ENCODE measurements at places on chromosomes 2 and 18. TPM values are rescaled to one million over a fixed set of nuclear protein-coding genes. Genes with fewer than 3 reads are reported as not detected.

GRCh38 chr2:20434588-20435294 lies 12.1 kb upstream of the RHOB start:
- no peak for DNase-seq
- no peaks in the 10 kb centered on the region for H3K36me3 ChIP-seq
- H3K4me3 ChIP-seq = no peak overlapping the region

DNA sequence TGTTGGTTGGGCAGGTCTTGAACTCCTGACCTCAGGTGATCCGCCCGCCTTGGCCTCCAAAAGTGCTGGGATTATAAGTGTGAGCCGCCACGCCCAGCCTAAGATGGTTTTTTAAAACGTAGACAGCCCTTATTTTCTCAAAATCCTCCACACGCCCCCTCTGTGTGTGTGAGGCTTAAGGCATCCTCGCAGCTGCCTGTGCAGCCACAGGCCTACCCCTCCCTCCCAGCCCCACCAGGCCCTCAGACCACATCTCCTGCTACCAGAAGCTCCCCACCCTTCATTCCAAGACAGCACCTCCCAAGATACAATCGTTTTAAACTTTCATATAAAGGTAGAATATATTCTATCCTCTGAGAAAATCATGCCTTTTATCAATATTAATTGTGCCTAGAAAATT lies 4.8 kb downstream of the ANO7 start:
- H3K27me3 ChIP-seq = no peaks in the 10 kb centered on the region
- no peaks in the 10 kb centered on the region for H3K4me1 ChIP-seq
- DNase-seq = no peak
- no peak overlapping the region for H3K27ac ChIP-seq

GRCh38 chr18:9655232-9655767 lies 40.9 kb upstream of the PPP4R1 start:
- no peak overlapping the region for H3K4me3 ChIP-seq
- DNase-seq = no peak
- H3K36me3 ChIP-seq = no peaks in the 10 kb centered on the region
- H3K4me1 ChIP-seq = peaks cover 18% of the 10 kb centered on the region
- H3K27ac ChIP-seq = no peak overlapping the region

- peaks cover 19% of the 10 kb centered on the region for H3K4me1 ChIP-seq
- peak overlapping the region; percentile 96 for H3K27ac ChIP-seq
- H3K36me3 ChIP-seq = peaks cover 1% of the 10 kb centered on the region
- no peak overlapping the region for H3K4me3 ChIP-seq
- DNase-seq = peak; percentile 34
Measured at GRCh38 chr2:218807626-218808025, 24.0 kb downstream of the PRKAG3 start.

GRCh38 chr2:122873951-122874350 lies 1118.5 kb downstream of the TSN start:
- no peaks in the 10 kb centered on the region for H3K36me3 ChIP-seq
- H3K27me3 ChIP-seq = no peaks in the 10 kb centered on the region
- H3K4me1 ChIP-seq = no peaks in the 10 kb centered on the region

GRCh38 chr18:48997985-48998831 lies 47.4 kb upstream of the SMAD7 start:
- H3K4me3 ChIP-seq = peak overlapping the region; percentile 6
- peak; percentile 97 for DNase-seq
- no peaks in the 10 kb centered on the region for H3K27me3 ChIP-seq
- H3K36me3 ChIP-seq = no peaks in the 10 kb centered on the region
- peaks cover 69% of the 10 kb centered on the region for H3K4me1 ChIP-seq
- H3K27ac ChIP-seq = peak overlapping the region; percentile 100

DNA sequence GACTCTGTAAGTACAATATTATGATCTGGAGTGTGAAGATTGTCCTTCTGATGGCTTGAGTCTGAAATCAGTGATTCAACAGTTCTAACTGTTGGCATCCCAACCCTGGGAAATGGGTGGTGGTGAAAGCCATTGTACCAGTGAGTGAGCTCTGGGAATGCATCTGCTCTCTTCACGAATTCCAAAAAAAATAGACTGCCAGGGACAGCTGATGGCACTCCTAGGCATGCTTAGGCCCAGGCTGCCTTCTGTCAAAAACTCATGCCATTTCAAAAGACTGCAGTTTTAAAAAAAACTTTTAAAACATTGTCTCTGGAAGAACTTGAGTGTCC lies 20.3 kb downstream of the OXER1 start:
- H3K4me1 ChIP-seq = peaks cover 8% of the 10 kb centered on the region
- no peaks in the 10 kb centered on the region for H3K27me3 ChIP-seq
- no peak overlapping the region for H3K4me3 ChIP-seq
- DNase-seq = no peak
- no peak overlapping the region for H3K27ac ChIP-seq
- H3K36me3 ChIP-seq = peaks cover 28% of the 10 kb centered on the region

GRCh38 chr2:4522498-4523421 lies 819.4 kb downstream of the DCDC2C start:
- H3K4me3 ChIP-seq = no peak overlapping the region
- H3K36me3 ChIP-seq = no peaks in the 10 kb centered on the region
- no peak for DNase-seq
- peaks cover 52% of the 10 kb centered on the region for H3K4me1 ChIP-seq
- H3K27ac ChIP-seq = no peak overlapping the region

DNA sequence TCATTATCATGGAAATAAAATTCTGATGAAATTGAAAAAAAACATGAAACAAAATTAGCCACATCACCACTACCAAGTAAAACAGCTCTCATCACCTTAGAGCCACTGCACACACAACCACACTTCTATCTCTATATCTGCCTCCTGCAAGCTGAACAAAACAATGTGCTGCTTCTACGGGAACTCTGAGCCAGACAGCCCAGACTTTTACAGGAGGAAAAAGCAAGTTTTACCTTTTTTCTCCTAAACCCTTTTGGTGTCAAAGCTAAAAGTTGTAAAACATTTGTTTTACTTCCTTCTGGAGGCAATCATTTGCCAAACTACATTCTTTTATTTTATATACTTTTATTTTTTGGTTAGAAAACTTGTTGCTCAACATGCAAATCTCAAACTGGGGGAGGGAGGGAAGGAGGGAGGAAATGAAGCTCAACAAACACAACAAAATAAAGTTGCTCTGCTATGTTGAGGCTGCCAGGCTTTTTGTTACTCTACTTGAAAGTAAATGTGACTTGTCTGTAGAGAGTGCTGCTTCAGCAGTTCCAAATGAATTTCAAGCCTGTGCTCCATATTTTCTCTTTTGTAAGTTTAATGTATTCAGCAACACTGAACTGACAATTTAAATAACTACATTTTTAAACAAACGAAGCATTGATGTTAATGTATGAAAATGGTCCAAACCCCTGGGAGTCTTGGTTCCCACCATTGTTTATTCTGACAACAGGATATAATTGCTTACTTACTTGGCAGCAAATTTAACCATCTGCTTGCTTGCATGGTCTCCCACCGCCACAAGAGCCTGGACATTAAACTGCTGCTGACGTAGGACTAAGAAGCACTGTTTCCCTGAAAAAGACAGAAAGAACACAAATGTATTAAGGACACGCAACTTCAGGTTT lies 24.5 kb downstream of the DARS1 start:
- peaks cover 18% of the 10 kb centered on the region for H3K4me1 ChIP-seq
- DNase-seq = no peak
- peaks cover 27% of the 10 kb centered on the region for H3K36me3 ChIP-seq
- H3K27ac ChIP-seq = peak overlapping the region; percentile 43

DNA sequence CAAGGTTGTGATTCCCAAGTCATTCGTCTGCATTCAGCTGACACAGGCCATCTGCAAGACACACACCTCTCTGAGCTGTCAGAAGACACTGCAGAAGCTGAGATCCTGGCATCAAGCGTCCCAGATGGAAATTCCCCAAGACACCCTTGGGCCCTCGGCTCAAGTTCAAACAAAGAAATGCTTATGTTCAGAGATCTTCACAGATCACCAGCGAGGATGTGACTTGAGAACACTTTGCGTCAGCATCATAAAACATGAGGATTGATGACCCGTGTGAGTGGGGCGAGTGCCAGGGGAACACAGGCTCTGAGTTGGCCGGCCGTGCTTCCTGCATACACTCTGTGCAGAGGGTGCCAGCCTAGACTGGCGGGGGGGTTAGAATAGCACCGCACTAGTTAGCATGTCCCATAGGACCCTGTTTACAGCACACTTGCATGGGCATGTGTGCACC lies 36.8 kb downstream of the KCNIP3 start:
- DNase-seq = no peak
- no peaks in the 10 kb centered on the region for H3K36me3 ChIP-seq
- no peaks in the 10 kb centered on the region for H3K4me1 ChIP-seq
- no peak overlapping the region for H3K4me3 ChIP-seq
- H3K27ac ChIP-seq = no peak overlapping the region

GRCh38 chr2:218406209-218406948 lies 6.7 kb downstream of the CTDSP1 start:
- peak overlapping the region; percentile 87 for H3K27ac ChIP-seq
- H3K36me3 ChIP-seq = peaks cover 14% of the 10 kb centered on the region
- H3K27me3 ChIP-seq = no peaks in the 10 kb centered on the region
- peak overlapping the region; percentile 73 for H3K4me3 ChIP-seq

DNA sequence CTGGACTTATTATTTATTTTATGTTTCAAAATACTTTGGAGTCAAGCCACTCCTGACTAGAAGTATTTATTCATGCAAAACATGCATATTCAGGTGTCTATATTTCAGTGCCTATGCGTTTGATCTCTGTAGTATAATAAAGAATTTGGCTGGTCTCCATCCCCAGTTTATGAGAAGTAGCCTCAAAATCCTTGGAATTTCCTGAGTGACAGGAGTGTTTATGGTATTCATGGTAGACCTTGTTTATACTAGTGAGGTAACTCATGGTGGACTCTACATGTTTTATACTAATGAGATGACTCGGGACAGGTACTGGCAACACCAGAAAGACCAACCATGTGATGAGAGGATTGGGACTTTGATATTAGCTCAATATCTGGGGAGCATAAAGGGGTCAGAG lies 43.9 kb upstream of the CSRNP3 start:
- no peak overlapping the region for H3K27ac ChIP-seq
- no peaks in the 10 kb centered on the region for H3K27me3 ChIP-seq
- no peak for DNase-seq
- H3K4me3 ChIP-seq = no peak overlapping the region

GRCh38 chr18:63832470-63832869 lies 55.0 kb upstream of the SERPINB2 start:
- no peak overlapping the region for H3K4me3 ChIP-seq
- peaks cover 33% of the 10 kb centered on the region for H3K27me3 ChIP-seq
- no peak for DNase-seq
- no peaks in the 10 kb centered on the region for H3K36me3 ChIP-seq

DNA sequence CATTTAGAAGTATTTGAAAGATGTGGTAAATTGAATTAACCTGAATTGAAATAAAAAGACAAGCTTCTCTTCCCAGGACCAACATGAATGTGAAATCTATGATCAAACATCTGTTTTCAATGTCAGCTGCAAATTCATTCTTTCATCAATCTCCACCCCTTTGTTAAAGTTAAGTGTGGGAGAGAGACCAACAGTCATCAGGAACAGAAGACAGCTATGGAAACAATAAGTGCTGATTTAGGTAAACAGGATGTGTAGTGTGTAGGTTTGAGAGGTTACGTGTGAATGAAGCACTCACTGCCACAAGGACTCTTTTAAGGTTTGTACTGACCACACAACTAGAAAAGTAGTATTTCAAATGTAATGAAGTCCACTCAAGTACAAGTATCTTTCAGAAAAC lies 1659.8 kb upstream of the CELF4 start:
- no peaks in the 10 kb centered on the region for H3K36me3 ChIP-seq
- H3K27me3 ChIP-seq = no peaks in the 10 kb centered on the region

DNA sequence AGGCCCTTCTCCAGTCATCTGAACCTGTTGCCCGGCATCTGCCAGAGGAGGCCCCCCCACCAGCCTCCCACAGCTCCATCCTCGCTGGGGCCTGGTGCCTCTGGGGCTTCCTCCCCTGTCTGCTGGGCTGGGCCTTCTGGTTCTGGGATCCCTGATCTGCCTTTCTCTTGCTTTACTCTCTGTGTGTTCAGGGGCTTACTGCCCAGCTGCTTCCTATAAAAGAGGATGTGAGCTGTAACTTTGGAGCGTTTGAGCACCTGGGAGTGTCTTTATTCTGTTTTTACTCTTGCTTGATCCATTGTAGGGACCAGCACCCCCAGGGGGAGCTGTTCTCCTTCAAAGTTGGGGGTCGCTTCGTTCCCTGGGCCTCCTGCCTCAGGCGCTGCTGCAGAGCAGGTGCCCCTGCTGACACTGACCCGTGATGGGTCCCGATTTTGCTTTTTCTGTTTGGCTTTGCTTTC lies 23.1 kb upstream of the FAHD2A start:
- peaks cover 8% of the 10 kb centered on the region for H3K27me3 ChIP-seq
- peaks cover 1% of the 10 kb centered on the region for H3K4me1 ChIP-seq
- H3K4me3 ChIP-seq = no peak overlapping the region
- H3K36me3 ChIP-seq = no peaks in the 10 kb centered on the region

DNA sequence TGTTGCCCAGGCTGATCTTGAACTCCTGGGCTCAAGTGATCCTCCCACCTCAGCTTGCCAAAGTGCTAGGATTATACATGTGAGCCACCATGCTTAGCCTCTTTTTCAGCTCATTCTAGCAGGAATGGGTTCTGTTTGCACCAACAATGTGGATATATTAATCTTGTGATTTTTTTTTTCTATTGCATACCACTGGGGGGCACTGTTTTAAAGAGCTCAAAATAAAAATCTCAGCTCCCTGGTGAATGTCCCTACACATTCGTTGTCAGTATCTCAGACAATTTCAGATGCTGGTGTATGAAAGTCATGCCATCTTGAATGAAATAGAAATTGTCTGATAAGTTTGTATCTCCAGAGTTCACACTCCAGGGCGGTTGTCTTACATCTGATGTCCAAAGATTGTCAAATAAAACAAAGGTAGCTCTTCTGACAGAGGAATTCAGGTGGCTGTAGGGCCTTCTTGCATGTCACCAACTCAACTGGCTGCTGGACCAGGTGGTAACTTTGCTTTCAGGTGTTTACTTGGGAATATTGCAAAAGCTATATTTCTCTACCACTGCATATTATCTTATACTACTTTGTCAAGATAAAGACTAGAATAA lies 3.1 kb upstream of the MATN3 start:
- H3K4me3 ChIP-seq = no peak overlapping the region
- H3K27ac ChIP-seq = no peak overlapping the region
- peaks cover 17% of the 10 kb centered on the region for H3K4me1 ChIP-seq
- no peak for DNase-seq
- no peaks in the 10 kb centered on the region for H3K36me3 ChIP-seq
- H3K27me3 ChIP-seq = no peaks in the 10 kb centered on the region

BOK gene
- total RNA-seq = 47.5 TPM

ADAM23 gene
- total RNA-seq = 11.4 TPM

INHA gene
- total RNA-seq = 1.4 TPM

AQP12A gene
- total RNA-seq = not detected

SNED1 gene
- 17.6 TPM for total RNA-seq

TMEM169 gene
- total RNA-seq = 2.3 TPM

BABAM2 gene
- 57.4 TPM for total RNA-seq

GALR1 gene
- not detected for total RNA-seq

TMEM178A gene
- 1.6 TPM for total RNA-seq

MAP2 gene
- total RNA-seq = 7.2 TPM
